Cortex of kidney (tissue), 1 donor: ENCODE measurements at places on chromosomes 2 and 18.

GRCh38 chr2:205827809-205828365 lies 145.6 kb downstream of the NRP2 start:
- DNase-seq: no peak

DNA sequence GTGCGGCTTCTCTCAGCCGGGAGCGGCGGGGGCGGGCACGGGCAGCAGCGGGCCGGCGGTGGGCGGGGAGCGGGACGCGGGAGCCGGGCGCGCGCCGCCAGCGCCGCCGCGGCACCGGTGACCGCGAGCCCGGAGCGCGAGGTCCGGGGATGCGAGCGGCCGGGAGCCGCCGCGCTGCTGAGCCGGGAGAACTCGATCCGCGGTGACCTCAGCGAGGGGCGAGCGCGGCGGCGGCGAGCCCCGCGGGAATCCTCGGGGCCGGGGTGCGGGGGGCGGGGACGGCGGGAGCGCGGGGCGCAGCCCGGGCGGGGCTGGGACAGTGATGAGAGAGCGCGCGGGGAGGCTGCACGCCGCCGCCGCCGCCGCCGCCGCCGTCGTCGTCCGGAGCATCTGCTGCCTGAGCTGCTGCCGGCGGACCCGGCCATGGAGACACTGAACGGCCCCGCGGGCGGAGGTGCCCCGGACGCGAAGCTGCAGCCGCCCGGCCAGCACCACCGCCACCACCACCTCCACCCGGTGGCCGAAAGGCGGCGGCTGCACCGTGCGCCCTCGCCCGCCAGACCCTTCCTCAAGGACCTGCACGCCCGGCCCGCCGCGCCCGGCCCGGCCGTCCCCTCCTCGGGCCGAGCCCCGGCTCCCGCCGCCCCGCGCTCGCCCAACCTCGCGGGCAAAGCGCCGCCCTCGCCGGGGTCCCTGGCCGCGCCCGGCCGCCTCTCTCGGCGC lies at the start of gene MTCL1:
TSS of gene MTCL1 (plus strand) at position 319 of the 723 bp plus-strand sequence. CDS start at position 424, 105 bp downstream.
- no peak for DNase-seq

DNA sequence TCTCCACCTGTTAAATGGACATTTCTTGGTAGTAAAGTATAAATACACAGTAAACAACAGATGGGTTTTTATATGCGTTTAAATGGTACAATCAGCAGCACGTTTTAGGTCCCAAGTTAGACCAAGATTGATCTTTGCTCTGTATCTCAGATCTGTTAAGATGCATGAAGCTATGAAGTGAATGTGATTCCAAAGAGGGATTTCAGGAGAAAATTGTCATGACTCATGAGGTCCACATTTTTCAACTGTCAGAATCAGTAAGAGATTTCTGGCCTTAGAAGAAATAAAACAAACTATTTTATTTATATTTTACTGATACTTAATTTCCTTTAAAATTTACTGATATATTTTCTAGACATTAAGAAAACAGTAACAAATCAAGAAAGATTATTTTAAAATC lies 142.7 kb downstream of the EML6 start:
- no peak for DNase-seq

- no peak for DNase-seq
Measured at GRCh38 chr2:237478979-237479378, 8.1 kb upstream of the MLPH start.

DNA sequence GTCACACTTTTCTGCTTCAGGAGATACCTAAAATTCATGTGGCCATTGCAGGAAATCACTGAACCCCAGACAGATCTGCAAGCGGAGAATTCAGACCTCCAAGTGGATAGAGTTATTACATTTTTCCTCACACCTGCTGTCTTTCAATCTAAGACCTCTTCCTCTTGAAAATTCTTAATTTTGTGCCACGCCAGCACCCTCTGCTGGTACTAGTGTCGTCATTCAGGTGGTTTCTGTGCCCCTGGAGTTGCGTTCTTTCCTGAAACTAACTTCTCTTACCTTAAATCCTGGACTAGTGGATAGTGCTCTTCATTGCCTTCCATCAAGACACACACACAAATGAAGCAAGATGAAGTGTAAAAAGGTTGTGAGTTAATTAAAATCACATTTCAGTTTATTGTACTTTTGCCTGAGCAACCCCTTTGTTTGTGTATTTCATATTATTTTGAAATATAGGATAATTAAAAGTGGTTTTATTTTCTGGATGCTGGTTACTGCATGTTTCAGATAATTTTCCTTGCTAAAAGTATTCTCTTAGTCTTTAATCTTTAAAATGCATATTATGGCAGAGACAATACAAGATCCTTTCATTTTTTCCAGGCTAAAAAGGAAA lies 1.6 kb upstream of the DNER start:
- DNase-seq: no peak

- no peak for DNase-seq
Measured at GRCh38 chr2:51681854-51682253, 649.9 kb upstream of the NRXN1 start.

GRCh38 chr18:61827591-61827990 lies 65.2 kb downstream of the RNF152 start:
- DNase-seq: no peak

DNA sequence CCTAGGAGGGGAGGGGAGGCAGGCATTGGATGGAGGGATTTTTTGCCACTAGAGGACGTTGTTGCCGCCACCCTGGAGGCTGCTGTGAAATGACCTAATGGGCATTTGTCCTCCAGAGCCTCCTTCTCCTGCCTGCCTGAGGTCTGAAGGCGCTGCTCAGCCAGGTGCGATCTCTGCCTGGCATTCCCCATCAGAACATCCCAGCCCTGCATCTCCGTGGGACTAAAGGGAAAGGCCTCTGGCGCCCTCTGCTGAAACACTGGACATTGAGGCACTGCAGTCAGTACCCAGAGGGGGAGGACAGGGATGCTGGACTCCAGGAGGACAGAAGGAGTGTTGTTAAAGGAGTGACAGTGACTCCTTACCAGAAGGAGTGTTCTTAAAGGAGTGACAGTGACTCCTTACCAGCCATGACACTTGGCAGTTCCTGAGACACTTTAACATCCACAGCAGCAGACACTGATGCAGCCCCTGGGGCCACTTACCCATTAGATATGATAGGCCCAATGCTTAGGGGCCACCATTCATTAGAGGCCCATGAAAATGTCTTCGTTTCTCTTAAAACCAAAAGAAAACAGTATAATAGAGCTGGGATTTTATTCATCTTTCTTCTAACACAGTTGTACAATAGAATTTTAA lies 17.0 kb downstream of the THNSL2 start:
- DNase-seq: no peak

GRCh38 chr2:75007819-75008218 lies 49.4 kb downstream of the POLE4 start:
- no peak for DNase-seq
